ENCODE measurements at places on chromosomes 16 and 17.

- DNase-seq, result no peak
These were observed 2.3 kb upstream of the UBTF start for GRCh38 chr17:44221862-44222111.

DNA sequence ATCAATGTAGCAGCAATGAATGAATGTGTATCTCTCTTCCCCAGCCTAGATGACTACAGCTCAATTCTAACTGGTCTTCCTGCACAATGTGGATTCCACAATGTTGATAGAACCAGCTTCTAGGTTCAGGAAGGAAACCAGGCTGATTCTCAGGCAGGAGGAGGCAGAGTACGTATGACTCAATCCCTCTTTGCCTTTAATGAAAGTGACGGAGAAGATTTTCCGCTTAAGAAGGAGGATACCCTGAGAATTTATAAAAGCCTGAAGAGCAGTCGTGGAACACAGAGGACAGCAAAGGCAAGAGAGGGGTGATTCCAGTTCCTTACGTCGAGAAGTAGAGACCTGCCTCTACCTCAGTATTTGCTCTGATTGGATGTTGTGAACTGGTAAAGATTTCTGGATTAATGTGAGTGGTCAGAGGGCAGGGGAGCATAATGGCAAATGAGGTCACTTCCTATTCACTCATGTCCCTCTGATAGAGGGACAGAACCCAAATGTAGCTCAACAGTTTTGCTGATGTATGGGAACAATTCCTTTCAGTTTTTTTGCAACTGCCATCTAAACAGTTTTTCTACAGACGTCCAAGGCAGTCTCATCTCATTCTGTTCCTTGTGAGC, 15.0 kb upstream of the SLC16A11 start:
- peak; percentile 28 for DNase-seq

DNA sequence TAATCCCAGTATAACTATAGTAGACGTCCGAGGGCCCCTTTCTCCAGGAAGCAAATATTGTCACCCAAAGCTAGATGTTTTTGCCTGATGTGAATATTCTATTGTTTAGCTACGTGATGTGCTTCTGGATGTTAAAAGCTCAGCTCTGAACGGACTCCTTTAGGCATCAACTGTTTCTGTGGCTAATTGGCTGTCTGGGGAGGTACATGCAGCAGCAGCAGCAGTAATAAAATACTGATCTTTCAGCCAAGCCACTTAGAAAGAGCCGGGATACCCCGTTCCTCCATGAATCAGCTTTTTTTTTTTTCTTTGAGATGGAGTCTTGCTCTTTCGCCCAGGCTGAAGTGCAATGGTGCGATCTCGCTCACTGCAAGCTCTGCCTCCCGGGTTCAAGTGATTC, 43.0 kb downstream of the TRARG1 start:
- no peak for DNase-seq

- DNase-seq, result no peak
These were observed 29.4 kb downstream of the TOM1L2 start for GRCh38 chr17:17942846-17943245.

GRCh38 chr17:1180958-1181752, 1.4 kb upstream of the ABR start:
- DNase-seq, result no peak

GRCh38 chr16:4055748-4056147, 60.5 kb downstream of the ADCY9 start:
- no peak for DNase-seq

DNA sequence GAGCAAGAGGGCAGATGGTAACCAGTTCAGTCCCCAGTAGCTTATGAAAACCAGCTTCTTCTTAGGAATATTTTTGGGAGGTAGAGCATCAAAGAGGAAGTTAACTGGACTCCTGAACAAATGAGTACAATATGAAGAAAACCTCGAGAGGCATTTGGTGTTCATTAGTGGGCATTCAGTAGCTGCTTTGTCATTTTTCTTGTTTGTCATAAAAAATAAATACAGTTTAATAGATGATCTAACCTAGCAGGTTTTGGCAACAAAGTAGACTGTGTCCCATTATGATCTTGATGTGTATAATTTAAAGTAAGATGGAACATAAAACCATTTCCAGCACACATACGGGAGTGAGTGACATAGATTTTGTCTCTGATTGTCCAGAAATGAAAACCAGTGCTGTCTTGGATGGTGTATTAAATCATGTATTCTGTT, 173.1 kb downstream of the HS3ST3A1 start:
- no peak for DNase-seq

DNA sequence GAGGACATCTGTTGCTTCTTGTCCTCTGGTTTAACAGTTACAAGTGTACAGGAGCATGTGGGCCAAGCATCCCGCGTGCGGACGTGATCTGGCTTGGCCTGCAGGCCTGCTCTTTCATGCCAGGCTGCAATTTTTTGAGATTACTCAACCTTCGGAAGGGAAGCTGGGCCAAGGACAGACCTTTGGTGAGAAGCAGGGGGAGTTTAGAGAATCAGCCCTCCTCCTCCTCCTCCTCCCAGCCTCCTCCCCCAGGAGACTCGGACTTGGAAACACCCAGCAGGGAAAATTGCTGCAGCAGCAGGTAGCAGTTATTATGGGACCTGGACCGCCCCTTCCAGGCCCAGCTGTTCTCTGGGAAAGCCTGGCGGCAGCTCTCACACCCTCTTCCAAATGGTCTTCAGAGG, 5.1 kb upstream of the KLHL36 start:
- peak; percentile 92 for DNase-seq

GRCh38 chr16:56589141-56590039, at the start of gene MT3:
MT3 (plus strand) TSS chr16:56589528; CDS start chr16:56589591, 63 bp downstream.
- peak; percentile 35 for DNase-seq

GRCh38 chr17:29150161-29150560, 30.0 kb downstream of the MYO18A start:
- peak; percentile 30 for DNase-seq

DNA sequence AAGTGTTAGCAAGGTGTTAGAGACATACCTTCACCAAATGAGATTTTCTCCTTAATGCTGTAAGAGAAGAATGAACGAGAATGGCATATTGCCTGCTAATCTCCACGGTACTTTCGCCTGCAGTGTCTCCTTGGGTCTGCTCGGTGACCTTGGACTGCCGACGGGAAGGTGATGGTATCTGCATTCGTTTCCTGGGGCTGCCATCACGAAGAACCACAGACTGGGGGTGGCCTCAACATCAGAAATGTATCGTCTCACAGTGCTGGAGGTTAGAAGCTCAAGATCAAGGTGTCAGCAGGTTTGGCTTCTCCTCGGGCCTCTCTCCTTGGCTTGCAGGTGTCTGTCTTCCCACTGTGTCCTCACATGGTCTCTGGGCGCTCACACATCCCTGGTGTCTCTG, 86.3 kb upstream of the TNRC6C start:
- DNase-seq, result no peak

GRCh38 chr16:46844771-46845170, 13.8 kb upstream of the C16orf87 start:
- DNase-seq, result no peak

GRCh38 chr16:87161822-87162676, 155.1 kb downstream of the C16orf95 start:
- no peak for DNase-seq
